ENCODE measurements at places on chromosomes 3 and 15. TPM values are rescaled to one million over a fixed set of nuclear protein-coding genes. Genes with fewer than 3 reads are reported as not detected.

GRCh38 chr15:101126618-101127505 lies 125.0 kb downstream of the CHSY1 start:
- no peak for DNase-seq

- no peak for DNase-seq
These were observed 33.2 kb downstream of the ARNT2 start for GRCh38 chr15:80437334-80437891.

DNA sequence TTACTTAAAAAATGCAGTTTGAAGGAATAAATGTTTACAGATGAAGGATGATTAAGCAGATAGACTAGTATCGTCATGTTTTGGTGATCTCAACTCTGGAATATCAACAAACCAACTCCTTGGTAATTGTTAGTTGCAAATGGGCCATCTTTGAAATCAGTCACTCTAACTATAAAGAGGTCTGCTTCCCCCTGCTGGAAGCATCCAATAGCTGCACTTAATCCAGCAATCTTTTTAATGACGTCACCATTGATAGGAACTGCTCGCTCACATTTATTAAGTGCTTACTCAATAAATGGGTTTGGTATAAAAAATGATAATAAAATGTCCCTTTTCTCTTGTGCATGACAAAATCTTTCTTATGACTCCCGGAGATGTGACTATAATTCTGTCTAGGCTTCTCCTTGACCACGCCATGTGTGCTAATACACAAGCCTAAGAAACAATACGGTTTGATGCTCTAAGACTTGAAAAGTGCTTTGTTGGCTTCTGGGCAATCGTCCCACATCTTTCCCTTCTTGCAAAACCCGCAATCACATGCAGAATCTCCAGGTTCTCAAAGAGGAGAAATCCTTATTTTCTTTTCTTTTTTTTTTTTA lies 227.6 kb upstream of the POU1F1 start:
- no peak for DNase-seq

DNA sequence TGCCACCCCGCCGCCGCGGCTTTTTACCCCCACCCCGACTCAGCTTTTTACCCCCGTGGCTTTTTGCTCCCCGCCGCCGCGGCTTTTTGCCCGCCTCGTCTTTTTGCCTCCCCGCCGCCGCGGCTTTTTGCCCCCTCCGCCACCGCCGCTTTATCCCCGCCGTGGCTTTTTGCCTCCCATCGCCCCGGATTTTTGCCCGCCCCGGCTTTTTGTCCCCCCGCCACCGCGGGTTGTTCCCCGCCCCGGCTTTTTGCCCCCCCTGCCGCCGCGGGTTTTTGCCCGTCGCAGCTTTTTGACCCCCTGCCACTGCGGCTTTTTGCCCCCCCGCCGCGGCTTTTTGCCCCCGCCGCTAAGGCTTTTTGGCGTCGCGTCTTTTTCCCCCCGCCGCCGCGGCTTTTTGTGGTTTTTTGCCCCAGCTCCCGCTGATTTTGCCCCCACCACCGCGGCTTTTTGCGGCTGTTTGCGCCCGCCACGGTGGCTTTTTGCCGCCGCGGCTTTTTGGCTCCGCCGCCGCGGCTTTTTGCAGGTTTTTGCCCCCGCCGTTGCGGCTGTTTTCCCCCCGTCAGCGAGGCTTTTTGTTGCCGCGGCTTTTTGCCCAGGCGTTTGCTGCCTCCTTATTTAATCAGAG lies 597.2 kb downstream of the GOLGA6L6 start:
- DNase-seq = no peak

GRCh38 chr15:81491414-81492096 lies 117.5 kb upstream of the TMC3 start:
- no peak for DNase-seq

The EFHB gene
- total RNA-seq = 0.71 TPM

The LRTM1 gene
- not detected for total RNA-seq

DNA sequence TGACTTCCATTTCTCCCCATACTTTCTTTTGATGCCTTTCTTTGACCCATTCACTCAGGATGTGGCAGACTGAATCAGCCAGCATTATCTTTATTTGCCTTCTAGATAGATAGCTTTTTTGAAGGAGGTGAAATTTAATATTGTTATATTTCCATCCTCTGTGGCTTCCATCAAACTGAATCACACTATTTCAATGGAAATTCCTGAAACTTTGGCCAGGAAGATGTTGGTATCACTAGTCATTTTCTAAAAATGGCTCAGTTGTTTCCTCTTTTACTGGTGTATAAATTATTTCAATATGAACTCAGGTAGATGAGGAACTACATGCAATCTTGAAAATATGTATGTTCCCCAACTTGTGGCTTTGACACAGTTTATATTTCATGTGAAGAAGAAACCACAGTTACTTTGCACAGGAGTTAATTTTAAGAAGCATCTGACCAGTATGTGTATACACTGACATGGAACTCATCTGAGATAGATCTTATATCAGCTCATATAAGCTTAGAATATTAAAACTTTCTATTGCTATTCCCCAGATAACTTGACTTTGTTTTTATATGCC lies 248.3 kb downstream of the CGGBP1 start:
- DNase-seq = no peak

DNA sequence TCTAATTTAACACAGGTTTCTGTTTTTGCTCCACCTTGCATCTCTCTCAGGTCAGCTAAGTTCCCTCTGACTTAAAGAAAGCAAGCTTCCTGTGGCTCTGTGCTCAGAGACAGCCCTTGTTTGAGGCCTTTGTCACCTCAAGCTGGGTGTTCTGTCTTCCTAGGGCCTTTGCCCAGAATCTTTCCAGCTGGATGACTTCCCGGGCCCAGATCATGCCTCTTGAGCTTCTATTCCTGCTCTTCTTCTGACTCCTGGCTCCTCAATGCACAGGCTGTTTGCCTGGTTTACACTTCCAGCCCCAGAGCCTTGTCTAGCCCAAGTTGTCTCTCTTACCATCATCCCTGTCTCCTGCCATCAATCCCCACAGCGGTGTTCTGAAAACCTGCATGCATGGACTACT lies 300.6 kb downstream of the VPS13C start:
- DNase-seq = no peak

- no peak for DNase-seq
These were observed 526.5 kb upstream of the PROK2 start for GRCh38 chr3:72311425-72311824.

- no peak for DNase-seq
These were observed 103.0 kb downstream of the CORO2B start for GRCh38 chr15:68681836-68682235.
